ENCODE measurements at places on chromosomes 6 and 20.

DNA sequence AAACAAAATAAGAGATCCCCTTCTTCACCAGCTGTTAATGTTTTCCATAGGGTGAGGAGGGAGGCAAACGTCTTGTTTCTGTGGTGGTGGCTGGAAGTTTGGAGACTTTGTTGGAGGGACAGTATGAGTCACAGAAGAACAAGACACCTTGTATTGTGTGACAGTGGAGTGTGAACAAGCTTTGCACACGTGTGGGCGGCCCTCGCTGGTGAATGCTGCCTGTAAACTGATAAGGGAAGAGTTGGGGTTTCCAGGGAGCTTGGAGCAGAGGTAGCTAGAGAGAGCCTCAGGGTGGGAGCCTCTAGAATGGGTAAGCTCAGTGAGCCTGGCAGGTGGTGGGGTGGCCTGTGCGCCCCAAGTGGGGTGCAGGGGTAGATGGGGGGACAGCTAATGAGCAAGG lies 78.3 kb downstream of the ZDHHC14 start:
- DNase-seq, result no peak

DNA sequence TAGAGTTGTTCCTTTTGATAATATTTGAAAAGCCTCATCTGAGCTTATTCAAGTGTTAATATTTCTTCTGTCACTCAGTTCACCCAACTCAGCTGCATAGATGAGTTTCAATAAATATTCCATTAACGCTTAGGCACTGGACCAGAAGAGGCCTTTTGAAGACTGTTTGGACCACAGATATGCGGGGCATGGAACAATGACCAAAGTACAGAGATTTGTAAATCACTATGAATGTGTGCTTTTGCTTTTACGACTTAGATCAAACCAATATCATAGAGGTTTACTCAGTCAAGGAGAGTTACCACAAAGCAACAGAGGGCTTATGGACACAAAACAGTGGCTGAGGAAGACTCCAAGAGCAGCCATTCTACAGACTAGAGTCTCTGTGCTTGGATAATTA lies 99.9 kb downstream of the RTN4IP1 start:
- no peak for DNase-seq

GRCh38 chr6:159692303-159693127 lies 526 bp downstream of the SOD2 start:
- peak; percentile 33 for DNase-seq

DNA sequence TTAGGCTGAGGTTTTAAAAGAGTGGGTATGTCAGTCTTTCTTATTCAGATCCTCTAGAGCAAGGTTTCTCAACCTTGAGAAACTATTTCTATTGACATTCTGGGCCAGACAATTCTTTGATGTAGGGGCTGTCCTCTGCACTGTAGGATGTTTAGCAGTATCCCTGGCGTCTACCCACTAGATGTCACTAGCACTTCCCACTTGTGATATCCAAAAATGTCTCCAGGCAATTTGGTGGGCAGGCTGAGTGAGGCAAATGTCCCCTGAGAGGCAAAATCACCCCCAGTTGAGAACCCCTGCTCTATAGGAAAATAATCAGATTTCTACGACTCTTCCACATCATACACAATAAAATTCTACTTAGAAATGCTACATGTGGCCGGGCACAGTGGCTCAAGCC lies 7.7 kb upstream of the ZKSCAN8 start:
- DNase-seq, result peak; percentile 57

GRCh38 chr20:42961771-42962170 lies 227.9 kb downstream of the PTPRT start:
- DNase-seq, result no peak

GRCh38 chr20:62755817-62756724 lies 40.2 kb upstream of the MRGBP start:
- no peak for DNase-seq

DNA sequence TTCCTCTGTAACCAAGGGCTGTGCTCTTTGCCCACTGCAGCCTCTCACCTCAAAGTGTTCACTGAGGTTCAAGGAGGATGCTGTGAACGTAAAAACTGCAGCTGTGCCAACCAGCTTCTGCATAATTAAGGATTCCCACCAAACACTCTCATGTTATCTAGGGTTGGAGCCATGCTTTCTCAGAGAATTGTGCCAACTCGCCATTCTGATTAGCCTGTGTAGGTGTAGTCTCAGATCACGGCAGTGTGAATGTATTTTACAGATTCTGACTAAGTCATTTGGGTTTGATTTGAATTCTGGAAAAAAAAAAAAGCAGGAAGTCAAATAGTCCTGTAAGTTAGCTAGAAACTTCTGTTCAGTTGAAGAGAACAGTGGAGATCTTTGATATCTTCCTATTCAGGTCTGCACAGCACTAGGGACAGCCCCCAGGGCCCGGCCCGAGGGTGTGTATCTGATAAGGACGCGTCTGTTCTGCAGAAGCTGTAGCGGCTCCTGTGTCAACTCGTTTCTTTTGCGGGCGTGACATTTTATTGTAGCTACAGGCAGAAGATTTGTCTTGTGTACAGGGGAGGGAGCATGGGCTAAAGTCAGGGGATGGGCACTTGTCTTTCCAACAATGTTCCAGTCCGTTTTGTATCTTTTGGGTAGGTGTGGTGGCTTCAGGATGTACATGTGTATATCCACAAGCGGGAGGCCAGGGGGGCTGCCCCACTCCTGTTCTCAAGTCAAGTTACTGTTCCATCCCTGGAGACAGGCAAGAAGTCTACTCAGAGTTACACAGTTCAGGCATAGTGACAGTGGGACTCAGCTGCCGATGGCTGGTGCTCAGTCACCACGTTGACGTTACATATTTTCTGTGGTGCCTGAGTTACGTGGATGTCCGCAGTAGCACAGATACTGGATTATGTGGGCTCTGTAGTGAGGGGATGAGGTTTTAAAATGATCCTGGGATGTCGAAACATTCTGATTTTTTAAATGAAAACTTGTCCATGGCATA lies 12.4 kb downstream of the IRF4 start:
- no peak for DNase-seq

GRCh38 chr6:109526905-109527628 lies 44.0 kb upstream of the ZBTB24 start:
- DNase-seq, result peak; percentile 70

DNA sequence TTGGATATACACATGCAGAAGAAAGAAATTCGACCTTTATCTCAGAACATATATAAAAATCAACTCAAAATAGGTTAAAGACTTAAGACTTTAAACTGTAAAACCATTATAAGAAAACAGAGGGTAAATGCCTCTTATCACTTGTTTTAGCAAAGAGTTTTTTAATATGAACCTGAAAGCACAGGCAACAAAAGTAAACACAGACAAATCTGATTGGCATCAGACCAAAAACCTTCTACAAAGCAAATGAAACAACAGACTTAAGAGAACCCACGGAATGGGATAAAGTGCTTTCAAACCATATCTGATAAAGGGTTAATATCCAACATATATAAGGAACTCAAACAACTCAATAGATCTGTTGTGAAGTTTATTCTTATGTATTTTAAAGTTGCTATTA lies 309.9 kb upstream of the OPRM1 start:
- no peak for DNase-seq
